ENCODE measurements at places on chromosomes 7 and 10.
A peak's percentile ranks its signal among the peaks of the same experiment; 100 is the strongest.

DNA sequence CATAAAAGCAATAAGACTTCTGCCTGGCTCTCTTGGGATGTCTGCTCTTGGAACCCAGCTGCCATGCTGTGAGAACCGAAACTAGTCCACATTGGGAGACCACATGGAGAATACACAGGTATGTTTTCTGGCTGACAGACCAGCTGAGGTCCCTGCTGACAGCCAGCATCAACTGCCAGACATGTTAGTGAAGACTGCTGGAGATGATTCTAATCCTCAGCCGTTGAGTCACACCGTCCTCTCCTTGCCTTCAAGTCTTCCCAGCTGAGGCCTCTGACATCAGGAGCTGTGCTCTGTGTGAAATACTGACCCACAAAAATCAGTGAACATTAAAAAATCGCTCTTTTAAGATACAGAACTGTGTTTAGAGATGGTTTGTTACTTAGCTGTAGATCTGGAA lies 36.9 kb upstream of the AGR2 start:
- DNase-seq, result no peak

- no peak for DNase-seq
Observed at GRCh38 chr10:32210306-32211045, 136.5 kb downstream of the EPC1 start.

- no peak for DNase-seq
Observed at GRCh38 chr7:159015454-159016410, 128.9 kb downstream of the VIPR2 start.

- no peak for DNase-seq
Observed at GRCh38 chr7:153902862-153903261, 149.3 kb upstream of the DPP6 start.

DNA sequence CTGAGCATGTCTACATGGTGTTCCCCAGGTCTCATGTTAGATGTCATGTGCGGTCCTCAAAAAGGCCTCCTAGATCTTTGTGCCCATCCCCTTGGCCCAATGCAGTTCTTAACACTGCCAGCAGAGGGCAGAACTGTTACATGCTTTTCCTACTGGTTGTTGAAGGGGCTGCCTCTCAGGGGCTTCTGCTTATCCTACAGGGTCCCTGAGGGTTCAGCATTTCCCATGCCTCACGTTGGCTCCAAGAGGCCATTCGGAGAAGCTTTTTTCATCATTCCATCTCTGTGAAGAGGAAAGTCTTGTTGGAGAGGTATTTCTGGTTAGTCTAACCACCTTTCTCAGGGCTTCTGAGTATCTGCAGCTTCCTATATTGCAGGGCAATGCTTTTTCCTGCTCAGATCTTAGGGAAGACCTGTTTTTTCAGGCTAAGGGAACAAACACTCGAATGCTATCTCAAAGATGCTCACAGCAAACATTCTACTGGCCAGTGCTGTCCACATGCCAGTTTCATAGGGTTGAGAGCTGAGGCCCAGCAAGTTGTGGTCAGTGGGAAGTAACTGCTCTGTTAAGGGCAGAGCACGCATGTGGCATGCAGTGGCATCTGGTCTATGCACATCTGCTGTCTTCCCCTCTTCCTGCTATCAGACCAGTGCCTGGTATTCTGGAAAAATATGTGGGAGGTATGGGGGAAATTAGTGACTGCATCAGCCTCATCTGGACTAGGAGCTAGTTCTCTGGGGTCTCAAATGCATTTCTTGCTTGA lies 31.5 kb downstream of the MBL2 start:
- DNase-seq, result peak; percentile 3

DNA sequence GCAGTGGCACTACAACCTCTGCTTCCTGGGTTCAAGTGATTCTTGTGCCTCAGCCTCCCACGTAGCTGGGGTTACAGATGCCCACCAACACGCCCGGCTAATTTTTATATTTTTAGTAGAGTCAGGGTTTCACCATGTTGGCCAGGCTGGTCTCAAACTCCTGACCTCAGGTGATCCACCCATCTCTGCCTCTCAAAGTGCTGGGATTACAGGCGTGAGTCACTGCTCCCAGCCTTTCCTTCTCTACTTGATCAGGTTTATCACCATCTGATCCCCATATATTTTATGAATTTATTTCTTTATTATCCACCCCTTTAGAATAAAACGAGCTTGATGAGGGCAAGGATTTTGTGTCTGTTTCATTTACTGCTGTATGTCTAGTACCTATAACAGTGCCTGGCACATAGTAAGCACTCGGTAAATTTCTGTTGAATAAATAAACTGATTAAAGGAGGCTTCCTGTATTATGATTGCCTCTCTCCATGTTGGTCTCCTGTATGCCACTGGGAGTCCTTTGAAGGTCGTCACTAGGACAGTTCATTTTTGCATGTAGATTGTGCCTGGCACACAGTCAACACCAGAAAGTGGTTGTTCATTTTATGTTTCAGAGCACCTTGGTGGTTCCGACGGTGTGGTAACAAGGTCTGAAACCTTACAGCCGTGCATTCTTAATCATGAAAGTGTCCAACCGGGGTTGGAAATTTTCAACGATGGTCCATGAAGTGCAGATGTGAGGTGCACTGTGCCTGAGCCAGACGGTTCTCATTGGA lies 9.6 kb upstream of the EIF3A start:
- no peak for DNase-seq
